Activated effector memory CD4-positive, alpha-beta T cell treated with Interleukin-2 at 50 U/mL for 16 hours (primary cell): ENCODE measurements at places on chromosomes 11 and 22.

- DNase-seq: no peak
These were observed 146.7 kb downstream of the CTTN start for GRCh38 chr11:70544774-70545609.

DNA sequence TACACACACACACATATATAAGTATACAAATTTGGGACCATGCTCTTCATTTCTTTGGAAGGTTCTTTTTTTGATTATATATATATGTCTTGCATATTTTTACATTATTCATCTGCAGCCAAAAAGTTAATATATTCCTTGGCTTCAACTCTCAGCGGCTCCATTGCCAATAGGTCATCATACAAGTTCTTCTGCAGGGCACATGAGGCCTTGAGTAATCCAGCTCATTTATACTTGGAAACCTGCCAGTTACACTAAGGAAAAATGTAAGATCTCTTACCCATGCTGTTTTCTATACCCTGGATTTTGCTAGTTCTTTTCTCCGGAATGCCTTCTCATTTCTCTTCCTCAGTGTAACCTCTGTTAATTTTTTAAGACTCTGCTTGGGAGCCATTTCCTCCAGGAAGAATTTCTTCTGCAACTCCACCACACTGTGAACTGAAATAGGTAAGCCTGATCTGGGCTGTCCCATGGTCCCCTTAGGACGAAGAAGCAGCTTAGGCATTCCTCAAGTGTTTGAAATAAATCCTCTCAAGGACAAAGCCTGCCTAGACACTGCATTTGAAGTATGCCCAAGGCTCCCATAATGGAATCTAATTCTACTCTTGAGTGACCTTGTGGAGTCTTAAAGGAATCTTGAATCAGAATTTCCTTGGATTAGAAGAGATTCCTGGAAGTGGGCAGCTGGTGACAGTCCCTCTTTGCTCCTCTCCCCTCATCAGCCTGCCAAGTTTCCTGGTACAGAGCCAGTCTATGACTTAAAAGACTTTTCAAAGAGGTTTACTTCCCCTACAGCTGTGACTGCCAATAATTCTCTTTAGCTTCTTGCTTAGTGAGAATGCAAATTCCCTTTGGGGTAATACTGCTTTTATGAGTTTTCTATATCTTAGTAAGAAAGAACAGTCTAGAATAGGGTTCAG, 182.8 kb downstream of the C11orf87 start:
- DNase-seq: no peak

GRCh38 chr11:109993786-109994185, 99.4 kb upstream of the ZC3H12C start:
- DNase-seq: no peak

GRCh38 chr11:72950685-72951084, 136.5 kb downstream of the ATG16L2 start:
- DNase-seq: no peak

- DNase-seq: no peak
These were observed 25.1 kb upstream of the GUCY1A2 start for GRCh38 chr11:107043242-107044006.

- no peak for DNase-seq
These were observed 6.1 kb downstream of the CXCR5 start for GRCh38 chr11:118889797-118890196.

- DNase-seq: no peak
These were observed 22.6 kb downstream of the NEU3 start for GRCh38 chr11:75011357-75011756.

DNA sequence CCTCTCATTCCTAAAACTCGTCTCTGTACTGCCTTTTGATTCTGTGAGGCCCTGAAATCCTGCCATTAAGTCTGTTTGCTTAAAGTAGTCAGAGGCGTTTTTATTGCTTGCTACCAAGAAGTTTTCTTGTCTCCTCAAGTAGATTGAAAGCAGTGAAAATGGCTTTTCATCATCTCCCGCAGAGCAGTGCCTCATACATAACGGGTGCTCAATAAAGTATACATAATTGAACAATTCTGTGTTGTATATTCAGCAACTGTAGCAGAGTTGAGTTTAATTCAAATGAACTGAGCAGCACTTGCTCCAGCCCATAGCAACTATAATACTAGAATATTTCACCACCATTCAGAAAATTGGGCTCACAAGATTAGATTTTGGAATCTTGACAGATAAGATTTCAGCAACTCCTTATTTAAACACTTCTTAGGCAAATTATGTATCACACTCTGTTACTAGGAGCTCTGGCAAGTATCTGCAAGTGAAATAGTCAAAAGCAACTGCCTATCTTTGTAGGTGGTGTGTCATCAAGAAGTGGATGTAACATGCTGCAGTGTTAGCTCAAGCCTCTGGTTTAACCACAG, 20.0 kb downstream of the FIBIN start:
- no peak for DNase-seq

GRCh38 chr11:5364214-5364613, 12.9 kb downstream of the OR51B6 start:
- no peak for DNase-seq

GRCh38 chr11:17890325-17890724, 122.5 kb downstream of the SERGEF start:
- no peak for DNase-seq

DNA sequence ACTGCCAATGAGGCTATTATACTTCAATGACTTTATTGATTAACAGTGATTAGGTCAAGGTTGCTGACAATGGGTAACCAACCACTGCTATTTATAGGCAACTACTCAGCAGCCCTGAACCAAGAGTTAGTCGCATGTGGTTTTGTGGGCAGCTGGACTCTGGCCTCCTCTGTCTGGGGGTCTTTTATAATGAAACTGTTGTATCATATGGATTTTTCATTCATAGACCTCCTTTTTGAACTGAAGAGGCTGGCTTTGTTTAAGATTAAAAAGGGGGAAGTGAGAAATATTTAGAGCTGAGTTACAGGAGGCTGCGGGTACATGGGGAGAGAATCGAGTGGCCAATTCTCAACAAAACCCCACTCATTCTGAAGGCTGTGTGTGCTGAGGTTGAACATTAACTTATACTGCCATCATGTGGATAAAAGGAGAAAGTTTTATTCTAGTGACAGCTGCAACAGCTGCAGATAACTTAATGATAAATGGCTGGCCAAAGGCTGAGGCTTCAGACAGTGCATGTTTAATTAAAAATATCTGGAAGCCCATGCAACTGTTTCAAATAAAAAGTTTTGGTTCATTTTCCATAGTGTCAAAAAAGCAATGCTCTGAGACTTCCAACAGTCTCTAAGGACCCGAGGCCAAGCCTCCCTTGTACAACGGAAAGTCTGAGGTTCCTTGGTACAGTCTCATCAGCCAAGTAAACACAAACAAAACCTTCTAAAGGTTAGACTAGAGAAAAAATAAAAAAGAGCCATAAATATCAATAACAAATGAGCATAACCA, 682.6 kb downstream of the KCNA4 start:
- DNase-seq: no peak

DNA sequence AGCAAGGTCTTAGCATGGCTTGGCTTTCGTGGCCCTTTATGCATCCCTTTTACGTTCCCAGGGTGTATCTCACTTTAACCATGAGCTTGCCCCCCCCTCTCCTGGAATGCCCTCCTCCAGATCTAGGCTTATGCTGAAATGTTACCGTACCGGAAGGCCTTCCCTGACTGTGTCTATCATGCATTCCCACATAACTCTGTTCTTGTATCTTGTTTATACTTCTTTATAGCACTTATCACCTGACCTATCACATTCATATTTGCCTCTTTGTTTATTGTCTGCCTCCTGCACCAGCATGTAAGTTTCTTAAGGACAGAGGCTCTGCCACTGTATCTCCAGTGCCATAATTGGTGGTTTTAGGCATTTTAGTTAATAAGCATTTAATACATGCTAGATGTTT, 38.9 kb downstream of the PPFIBP2 start:
- no peak for DNase-seq

DNA sequence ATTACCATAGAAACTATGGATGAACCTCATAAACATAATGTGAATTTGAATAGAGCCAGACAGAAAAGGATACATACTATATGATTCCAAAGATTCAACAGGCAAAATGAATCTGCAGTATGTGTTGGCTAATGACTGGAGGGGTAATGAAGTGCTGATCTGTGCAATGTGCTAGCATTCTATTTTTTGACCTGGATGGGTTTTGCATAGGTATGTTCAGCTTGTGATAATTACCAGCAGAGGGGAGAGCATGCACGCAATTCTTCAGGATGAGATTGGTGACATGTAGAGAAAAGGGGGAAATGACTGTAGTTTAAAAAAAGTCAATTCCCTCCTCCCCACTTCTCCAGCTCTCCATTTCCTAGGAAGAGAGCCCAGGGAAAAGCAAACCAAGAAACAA, 618 bp upstream of the CCDC81 start:
- DNase-seq: no peak

DNA sequence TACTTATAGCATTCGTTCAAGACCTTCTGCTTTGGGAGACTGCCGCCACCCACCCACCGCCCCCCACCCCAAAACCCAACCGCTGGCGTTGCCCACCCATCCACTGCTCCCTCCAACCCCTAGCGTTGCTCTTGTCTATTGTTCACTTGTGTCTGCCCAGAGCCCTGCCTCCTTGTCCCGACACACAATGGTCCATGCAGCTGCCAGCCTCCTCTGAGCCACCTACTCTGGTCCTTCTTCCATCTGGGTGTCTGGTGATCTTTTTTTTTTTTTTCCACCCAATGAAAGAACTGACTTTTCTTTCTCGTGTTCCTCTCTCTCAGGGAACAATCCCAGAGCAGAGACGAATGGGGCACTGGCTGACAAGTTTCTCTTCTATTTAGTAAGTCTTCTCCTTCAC, 256.0 kb upstream of the SESN3 start:
- no peak for DNase-seq

DNA sequence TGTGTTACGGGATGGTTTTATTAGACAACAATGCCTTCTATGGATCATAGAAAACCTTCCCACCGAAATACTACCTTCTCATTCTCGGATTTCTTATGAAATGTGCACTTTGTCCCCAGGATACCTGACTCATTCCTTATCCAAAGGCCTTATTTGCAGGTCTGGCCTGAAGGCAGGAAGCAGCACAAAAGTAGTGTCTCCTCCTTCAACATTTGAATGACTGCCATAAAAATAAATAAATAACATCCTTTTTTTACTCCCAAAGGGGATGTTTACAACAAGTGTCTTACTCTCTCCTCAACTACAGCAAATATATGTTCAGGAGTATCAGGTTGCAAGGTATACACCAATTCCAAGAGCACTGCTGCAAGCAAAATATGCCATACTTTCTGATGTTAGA, 41.6 kb upstream of the PAK1 start:
- DNase-seq: no peak

DNA sequence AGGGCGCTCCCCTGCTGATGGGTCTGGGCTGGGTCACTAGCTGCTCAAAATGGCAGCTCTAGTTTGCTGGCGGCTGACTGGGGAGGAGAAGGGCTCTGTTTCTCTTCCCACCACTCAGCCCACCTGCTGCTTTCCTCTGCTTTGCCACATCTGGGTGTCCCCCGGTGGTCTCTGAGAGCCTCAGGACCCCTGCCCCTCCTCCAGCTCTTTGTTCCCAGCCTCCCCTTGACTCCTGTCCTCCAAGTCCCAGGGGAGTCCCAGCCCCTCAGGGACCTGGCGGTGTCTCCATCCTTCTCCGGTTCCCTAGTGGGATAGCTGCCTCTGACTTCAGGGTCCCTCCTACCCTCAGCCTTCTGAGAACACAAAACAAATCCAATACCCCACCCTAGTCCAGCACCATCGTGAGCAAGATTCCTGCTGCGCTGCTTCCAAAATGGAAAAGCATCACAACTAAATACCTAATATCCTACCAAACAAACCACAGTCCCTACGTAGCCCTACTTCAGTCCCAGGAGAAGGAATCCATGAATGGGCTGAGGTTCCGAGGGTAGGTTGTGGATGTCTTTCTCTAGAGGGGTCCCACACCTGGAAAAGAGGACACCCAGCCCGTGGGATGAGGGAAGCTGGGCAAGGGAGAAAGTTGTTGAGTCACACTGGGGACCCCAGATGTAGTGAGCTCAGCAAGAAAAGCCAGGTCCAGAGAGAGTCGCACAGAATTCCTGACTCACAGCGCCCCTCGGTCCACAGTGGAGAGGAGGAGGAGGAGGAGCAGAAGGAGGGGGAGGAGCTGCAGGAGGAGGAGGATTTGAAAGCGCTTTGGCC, 45.0 kb upstream of the NNMT start:
- DNase-seq: no peak

DNA sequence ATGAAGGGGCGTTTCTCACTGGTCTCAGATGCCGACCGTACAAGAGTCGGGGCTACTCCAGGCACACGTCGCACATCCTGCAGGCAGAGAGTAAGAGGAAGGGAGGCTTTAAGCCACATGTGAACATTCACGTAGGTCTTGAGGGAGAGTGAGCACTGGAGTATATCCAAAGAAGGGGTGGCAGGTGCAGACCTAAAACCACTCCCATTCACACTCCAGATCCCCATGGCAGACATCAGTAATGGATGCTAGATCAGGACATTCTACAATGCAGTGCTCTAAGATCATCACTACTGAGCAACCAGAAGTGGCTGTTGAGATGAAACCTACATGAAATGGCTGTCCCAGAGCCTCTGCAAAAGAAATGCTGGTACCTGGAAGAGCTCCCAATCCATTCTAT, 39.0 kb downstream of the WT1 start:
- DNase-seq: no peak

DNA sequence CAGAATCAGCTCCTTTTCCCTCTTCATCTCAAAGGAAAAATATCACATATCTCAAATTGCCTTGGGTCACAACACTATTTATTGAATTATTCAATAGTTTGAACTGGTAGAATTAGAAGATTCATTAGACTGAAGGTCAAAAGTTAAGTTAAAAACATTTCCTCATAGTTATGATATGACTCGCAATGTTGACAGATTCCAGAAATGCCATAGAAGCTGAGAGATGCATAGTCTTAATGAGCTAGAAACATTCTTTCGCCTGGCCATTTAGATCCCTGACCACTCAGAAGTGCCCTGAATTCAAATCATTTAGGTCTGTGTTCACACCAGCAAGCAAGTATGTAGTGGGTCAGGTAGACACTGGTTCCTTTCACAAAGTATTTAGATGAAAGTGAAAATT, 44.4 kb downstream of the FAT3 start:
- DNase-seq: no peak
